ENCODE measurements at places on chromosomes 12 and 14.

DNA sequence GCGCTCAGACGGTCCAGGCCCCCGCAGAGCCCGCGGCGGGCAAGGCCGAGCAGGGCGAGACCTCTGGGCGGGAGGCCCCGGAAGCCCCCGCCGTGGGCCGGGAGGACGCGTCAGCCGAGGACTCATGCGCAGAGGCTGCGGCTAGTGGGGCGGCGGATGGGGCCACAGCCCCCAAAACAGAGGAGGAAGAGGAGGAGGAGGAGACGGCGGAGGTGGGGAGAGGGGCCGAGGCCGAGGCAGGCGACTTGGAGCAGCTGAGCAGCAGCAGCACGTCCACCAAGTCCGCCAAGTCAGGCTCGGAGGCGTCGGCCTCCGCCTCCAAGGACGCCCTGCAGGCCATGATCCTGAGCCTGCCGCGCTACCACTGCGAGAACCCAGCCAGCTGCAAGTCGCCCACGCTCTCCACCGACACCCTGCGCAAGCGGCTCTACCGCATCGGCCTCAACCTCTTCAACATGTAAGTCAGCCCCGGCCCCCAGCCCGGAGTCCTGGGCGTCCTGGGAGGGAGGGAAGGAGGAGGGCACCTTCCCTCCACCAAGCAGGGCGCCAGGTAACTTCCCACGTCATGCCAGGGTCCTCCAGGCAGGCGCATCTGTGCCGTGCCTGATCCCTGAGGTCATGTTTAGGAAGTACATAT lies 72.4 kb downstream of the IQSEC3 start:
- DNase-seq: no peak

DNA sequence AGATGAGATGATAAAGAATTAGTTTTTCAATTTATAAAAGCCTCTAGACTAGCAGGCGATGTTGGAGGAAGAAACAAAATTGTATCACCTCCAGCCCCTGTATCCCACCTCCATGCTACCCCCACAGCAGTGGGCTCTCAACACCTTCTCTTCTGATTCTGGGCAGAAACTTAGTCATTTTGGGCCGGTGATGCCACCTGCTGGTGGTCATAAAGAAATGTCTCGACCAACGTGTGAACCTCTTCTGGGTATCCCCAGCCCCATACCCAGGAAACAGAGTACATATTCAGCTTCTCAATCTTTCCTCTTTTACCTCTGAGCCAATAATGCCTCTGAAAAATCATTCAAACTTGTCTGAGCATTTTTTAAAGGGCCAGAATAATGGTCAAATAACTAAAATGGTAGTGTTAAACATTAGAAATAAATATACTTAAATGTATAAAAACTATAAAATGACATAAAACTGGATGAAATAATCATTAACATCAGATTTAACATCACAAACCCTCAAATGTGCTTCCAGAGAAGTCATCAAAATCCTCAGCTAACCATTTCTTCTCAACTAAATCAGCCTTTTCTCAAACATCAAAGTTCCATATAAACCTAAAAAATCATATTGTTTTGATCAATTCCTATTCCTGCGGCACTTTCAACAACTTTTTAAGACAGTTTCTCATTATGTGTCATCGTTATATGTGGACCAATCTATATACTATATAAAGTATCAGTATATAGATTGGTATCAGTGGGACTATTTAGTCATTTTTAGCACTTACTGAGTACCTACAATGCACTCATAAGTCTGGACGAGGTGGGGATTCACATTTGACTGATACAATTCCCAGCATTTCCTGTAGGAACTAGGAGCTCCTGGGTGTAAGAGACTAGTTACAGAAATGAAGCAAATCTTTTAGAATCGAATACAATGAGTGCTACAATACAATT lies 69.4 kb downstream of the ATXN2 start:
- peak; percentile 22 for DNase-seq

DNA sequence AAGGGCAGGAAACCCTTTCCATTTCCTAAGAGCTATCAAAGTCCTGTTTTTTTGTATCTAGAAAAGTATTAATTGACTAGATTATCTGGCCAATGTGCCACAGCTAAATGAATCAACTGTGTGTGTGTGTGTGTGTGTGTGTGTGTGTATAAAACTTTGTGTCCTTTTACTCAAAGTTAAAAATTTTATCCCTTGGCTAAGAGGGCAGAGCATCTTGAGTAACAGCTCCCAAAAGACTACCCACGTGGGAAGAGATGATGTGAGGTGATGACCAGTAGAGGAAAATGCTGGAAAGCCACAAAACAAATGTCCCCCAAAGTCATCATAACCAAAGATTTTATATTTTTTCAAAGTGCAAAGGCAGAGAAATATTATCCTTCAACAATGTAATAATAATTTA lies 90.3 kb downstream of the FAR2 start:
- no peak for DNase-seq

- DNase-seq: no peak
Measured at GRCh38 chr12:54657105-54657607, 9.0 kb upstream of the DCD start.

- no peak for DNase-seq
Measured at GRCh38 chr12:54596526-54596946, 8.1 kb upstream of the PPP1R1A start.

DNA sequence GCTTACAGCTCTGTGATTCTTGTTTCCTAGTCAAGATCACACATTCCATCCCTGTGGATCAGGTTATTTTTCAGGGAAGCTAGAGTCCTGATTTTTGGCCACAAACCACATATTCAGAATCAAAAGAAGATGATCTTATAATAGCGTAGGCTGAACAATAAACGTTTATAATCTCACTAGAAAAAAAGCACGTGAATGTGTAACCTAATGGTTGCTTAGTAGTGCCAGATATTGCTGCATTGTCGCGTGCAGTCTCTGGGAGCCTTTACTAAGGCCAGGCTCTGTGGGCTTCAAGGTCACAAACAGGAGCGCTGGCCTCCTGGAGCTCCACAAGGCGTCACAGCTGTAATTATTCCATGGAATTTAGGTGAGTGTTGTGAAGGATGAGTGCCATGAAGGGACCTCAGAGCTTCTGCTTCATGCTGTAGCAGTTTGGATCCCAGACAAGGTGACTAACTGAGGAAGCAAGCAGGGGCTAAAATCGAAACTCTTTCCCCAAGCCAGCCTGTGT lies 17.4 kb downstream of the CDKN1B start:
- no peak for DNase-seq
